Progenitor cell of endocrine pancreas (in vitro differentiated cells): ENCODE measurements at places on chromosomes 16 and 17.

DNA sequence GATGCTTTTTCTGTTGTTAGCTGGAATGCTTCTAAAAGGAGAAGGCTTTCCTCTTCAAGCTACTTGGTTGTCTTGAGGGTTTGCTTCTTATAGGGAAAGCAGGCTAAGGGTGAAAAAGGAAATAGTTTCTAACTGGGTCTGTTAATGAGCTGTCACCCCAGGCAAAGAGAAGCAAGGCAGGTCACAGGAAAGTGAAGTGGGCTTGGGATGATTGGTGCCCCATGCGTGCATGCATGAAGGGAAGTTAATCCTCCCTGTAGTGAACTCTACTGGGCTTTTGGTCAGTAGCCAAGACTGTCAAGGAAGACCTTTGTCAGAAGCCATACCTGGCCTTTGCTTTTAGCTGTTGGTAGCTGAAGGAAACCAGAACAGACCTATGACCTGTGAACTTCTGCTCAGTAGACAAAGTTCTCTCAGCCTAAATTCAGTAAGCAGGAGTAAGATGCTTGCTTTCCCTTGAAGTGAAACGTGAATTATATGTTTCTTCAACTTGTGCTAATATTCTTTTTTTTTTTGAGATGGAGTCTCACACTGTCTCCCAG is 16.5 kb downstream of the TENT4B start:
- no peak for DNase-seq

DNA sequence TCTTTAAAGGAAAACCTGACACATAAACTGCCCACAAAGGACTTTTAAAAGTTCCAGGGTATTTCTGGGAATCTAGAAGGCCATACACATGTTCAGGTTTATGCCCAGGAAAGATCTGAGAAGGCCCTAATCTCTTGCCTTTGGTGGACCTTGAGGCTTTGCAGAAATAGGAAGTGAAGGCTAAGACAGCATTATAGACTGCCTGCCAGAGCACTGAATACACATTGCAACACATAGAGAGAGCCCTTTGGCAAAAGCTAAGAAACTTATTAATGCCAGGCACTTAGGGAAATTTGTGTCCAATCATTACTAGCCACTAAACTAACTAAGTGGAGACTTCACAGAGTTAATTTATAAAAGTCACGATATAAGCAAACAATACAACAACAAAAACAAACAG is 70.4 kb downstream of the MMD start:
- DNase-seq, result no peak

DNA sequence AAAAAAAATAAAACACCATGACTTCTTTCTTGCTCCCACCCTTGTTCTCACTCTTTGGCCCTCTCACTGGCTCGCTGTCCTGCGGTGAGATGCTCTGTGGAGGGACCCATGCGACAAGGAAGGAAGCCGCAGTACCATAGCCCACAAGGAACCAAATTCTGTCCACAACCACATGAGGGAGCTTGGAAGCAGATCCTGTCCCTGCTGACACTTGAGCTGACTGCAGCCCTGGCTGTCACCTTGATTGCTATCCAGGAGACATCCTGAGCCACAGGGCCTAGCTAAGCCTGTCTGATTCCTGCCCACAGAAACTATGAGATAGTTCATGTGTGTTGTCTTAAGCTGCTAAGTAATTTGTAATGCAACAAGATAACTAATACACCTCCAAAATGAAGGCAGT is 4.8 kb upstream of the MT2A start:
- no peak for DNase-seq

GRCh38 chr16:87603684-87604633 is 1.7 kb downstream of the JPH3 start:
- DNase-seq, result no peak

DNA sequence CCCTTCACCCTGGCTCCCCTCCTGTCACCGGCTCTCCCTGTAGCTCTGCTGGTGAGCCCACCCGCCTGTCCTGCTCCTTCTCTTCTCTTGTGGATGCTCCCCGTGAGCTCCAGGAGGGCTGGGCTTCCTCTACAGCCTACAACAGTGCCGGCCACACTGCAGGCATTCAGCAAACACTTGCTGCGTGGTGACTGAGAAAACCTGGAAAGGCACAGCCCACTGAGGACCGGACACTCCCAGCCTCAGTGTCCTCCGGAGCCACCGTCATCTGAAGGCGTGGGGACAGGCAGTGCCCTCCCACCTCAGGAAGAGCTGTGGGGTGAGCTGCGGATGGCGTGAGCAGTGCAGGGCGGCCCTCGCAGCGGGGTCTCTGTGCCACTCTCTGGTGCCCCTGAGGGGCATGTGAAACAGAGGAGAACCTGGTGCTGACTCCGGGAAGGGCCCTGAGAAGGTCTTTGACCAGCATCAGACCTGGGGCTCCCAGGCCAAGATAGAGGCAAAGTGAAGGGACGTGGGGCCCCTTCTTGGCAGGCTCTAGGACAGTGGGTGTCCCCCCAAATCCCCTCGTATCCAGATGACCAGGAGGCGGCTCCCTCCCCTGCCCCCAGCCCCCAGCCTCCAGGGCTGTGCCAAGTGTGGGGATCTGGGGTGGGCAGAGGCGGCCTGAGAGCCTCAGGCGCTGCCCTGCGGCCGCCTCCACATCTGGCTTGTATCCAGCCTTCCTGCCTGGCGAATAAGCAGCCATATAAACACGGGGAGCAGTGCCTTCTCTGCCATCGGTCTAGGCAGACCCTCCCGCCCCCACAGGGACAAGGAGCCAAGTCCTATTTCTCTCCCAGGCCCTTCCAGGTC is 44.0 kb upstream of the PABPN1L start:
- DNase-seq, result no peak

DNA sequence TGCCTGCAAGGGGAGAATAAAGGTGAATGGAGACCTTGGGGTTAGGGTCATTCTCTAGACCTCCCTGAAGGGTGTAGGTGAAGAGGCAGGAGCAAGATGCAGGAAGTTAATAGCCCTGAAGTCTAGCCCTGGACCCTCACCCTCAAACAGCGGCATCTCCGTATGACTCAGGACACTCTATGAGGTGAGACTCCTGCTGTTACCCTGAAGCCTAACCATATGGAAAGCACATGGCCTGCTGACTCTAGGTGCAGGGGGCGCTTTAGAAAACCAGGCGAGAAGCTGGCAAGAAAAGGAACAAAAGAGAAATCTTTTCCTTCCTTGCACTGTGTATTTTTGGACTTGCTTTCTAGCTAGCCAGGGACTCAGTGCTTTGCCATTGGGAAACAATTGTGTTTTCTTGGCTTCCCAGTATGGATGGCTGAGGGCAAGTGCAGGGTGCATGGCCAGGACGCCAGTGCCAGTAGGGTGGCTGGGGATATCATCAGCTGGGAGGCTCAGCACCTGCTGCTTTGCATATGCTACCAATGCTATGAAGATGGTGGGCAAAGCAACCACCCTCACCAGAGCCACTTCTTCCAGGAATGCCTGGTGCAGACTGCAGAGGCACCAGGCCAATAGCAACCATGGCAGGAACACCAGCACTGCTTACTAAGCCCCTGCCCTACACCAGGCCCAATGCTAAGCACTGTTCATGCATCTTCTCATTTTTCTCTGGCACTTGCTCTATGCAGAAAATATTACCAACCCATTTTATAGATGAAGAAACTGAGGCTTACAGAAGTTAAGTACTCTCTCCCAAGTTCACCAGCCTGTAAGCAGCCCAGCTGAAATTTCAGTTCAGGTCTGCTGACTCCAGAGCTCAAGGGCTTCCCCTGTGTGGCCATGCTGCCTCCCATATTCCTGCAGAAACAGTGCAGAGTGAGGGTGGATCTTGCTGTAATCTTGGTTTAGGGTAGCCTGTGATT is 425.1 kb downstream of the SLC39A11 start:
- no peak for DNase-seq

DNA sequence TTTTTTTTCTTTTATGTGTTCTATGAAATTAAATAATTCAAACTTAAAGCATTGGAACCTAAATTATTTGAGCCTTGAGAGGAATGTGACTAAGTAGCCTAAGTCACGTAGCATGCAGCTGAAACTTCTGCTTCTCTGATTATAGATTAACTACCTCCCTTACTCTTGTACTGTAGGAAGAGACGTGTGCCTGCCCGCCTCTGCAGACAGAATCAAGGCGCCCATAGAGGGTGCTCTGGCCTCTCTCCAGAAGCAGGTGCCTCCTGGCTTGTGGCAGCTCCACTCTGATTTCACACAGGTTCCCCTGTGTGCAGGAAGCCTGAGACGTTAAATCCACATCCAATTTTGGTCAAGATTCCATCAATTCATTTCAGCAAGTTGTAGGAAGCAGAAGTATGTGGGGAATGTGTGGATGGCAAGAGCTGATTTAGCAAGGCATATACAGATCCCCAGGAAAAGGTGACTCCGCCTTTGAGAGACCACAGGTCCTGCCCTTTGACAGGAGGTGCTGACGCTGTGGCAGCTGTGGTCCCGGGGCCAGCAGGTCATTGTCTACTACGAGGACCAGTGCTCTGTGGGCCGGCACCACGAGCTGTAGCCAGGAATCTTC is 1418.8 kb downstream of the CDH11 start:
- DNase-seq, result no peak

DNA sequence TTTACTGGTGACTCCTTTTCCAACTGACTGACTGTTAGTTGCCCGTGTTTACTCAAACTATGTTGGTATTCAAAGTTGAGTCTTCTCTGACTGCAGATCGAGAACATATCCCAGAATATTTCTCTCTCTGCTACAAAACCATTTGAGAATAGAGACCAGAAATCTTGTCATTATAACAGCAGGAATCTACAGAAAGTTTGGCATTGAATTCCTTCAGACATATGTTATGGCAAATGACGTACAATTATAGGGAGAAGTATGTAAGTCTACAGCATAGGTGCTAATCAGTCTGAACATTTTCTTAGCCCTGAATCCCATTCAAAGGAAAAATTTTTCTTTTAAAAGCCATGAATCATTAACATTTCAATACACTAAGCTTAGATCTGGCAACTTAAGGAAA is 239.8 kb upstream of the SOX9 start:
- no peak for DNase-seq

DNA sequence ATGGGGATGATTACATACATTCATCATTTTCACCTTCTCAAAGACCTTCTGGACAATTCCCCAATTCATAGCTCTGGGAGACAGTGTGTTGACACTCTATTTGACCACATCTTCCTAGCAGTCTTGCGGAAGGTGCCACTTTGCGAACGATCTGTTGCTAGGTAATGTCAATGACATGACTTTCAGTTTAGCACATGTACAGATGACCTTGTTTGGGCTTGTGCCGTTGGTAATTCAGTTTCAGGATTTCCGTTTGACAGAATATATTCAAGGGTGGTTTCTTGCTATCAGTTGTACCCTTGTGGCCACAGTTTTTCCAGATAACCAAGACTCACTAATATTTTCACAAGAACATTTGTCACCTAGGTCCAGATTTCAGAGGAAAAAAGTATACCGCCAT is 478.2 kb downstream of the WWOX start:
- DNase-seq, result no peak

- no peak for DNase-seq
Measured at GRCh38 chr17:44087319-44087718, 16.8 kb downstream of the G6PC3 start.

DNA sequence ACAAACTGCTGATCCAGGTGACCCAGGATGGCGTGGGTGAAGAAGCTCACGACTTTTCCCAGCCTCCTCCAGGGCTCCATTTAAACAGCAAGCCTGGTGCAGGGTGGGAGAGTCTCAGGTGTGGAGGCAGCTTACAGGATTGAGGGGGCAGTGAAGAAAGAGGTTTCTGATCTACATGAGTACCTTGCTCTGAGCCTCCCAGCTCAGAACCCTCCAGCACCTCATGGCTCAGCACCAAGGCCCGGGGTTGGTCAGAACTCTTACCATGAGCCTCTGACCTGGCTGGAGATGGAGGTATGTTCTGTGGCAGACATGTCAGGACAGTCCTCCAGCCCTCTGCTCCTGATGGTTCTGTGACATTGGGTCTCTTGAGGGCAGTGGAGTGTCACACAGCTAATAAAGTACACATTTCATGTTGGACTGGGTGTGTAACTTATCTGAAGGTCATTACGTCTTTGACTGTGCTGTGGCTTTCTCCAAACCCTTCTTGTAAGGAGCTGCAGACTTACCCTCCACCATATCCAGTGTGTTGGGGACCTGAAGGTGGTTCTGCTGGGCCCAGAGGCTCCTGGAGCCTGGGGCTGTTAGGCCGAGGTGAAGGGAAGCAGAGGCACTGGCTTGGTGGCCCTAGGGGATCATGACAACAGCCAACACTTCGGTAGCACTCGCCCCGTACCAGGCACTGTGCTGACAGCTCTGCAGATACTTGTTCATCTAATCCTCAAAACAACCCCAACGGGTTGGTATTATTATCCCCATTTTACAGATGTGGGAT is 3.8 kb upstream of the DCAF7 start:
- no peak for DNase-seq

- no peak for DNase-seq
Measured at GRCh38 chr17:67477687-67478086, 100.6 kb downstream of the PITPNC1 start.

- no peak for DNase-seq
Measured at GRCh38 chr16:55470533-55471371, 8.2 kb upstream of the MMP2 start.
